ENCODE measurements at places on chromosomes 4 and X.
A peak's percentile ranks its signal among the peaks of the same experiment; 100 is the strongest.

- peak; percentile 82 for DNase-seq
These were observed 802 bp downstream of the BMP2K start for GRCh38 chr4:78776729-78777575.

DNA sequence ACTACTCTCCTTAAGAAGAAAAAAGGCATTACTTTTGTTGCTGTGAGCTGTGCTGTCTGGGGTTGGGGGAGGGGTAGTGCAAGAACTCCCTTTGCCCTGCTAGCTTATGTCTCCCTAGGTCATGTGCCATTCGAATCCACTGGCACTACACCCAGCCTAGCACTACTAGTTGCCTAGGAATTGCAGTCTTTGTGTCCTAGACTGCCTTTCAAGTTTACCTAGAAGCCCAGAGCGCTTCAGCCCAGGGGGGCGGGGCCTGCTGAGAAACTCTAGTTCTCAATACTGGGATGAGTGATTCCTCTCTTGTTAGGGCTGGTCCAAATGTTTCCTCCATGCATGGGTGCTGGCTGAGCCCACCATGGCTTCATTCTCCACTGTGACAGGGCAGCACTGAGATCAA lies 1011.5 kb downstream of the PCDH19 start:
- DNase-seq = peak; percentile 8

GRCh38 chrX:40149286-40150175 lies 51.8 kb upstream of the BCOR start:
- DNase-seq = peak; percentile 46

DNA sequence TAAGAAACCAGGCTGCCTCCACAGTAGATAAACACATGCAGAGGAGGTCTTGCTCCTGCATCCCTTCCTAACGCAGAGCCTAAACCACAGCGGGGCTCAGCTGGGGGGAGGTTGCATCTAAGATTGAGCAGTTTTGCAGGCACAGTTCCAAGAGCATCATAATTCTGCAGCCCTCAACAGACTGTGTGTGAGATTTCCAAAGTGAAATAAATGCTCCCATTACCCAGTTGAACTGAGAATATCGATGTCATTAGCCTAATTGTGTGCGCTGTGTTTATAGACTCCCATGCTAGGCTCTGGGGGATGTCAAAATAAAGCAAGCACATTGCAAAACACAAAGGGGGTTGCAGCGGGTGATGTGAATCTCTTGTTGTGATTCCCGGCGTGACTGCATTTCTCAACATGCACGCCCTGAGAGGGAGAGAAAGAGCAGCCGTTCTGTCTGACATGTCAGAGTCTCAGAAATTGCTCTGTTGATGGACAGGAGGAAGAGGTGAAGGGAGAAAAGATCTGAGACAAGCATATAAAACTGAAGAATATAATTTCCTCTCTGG lies 150.0 kb upstream of the PSAPL1 start:
- DNase-seq = no peak

- DNase-seq = no peak
These were observed 140.3 kb downstream of the FRYL start for GRCh38 chr4:48639807-48640206.

DNA sequence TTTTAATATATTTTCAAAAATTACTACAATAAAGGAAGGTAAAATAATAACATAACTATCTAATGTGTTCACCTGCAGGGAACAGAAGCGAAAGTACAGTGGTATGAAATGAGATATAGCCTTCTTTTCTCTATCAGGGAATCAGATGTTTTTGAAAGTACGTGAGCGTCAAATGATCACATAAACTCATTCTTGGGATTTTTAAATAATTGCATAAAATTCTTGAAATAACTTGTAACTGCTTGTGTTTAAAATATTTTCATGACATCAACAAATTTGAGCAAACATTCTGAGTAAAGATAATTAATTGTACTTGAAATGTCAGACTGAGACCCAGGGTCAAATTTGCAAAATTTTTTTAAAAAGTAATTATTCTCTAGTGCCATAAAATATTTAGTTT lies 193.5 kb upstream of the NEIL3 start:
- DNase-seq = no peak

DNA sequence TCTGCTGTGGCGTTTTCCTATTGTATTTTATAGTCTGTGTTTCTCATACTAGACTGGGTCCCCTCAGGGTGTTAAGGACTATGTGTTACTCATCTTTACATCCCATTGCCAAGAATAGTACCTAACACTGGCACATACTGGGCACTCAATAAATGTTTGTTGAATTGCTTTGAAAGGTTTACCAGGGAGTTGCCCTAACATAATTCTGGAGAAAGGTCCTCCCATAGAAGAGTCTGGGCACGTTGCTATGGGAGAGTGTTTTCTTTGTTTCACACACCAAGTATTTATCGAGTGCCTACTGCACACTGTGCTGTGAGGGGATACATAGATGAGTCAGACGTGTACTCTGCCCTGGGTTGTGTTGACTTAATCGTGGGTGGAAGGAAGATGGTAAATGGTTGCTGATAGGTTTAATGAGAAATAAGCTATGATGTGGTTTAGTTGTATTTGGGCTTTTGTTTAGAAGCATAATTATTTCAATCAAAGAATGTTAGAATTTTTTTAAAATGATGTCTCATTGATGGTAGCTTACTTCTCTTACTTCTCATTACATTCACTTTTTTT lies 42.9 kb downstream of the AFF1 start:
- no peak for DNase-seq

- no peak for DNase-seq
These were observed 118.1 kb upstream of the PRR32 start for GRCh38 chrX:126701380-126701779.

DNA sequence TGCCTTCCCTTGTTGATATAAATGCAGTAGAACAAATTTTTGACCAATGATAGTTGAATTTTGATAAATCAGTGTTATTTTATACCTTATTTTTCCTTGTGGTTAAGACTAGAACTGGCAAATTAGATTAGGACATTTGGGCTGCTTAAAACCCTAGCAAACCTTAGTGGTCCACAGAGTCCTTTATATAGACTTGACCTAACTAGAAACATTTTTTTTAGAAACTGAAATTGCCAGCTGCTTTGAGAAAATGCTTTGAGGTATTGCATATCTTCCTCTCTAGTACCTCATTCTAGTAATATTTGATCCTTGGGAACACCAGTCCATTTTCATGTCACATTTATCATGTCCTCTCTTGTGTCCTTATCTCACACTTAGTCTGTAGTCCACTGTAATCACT lies 580.3 kb downstream of the FSTL5 start:
- no peak for DNase-seq

- no peak for DNase-seq
These were observed 49.8 kb downstream of the GYPA start for GRCh38 chr4:144090744-144091143.

DNA sequence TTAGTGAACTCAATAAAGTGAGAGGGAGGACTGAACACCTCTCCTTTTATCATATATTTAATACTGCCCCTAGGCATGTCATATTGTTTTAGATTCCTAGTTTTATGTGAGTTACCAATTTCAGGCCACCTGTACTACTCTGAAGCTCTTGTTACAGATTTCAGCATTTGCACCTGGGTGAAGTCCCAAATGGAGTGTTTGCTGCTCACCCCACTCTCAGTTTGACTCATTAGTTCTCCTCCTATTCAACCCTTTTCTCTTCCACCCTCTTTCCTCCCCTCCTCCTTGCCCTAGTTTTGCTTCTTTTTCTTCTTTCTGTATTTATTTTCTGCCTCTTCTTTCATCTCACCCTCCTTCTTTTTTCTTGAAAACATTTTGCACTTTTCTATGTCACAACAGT lies 1852.2 kb upstream of the IGFBP7 start:
- no peak for DNase-seq

DNA sequence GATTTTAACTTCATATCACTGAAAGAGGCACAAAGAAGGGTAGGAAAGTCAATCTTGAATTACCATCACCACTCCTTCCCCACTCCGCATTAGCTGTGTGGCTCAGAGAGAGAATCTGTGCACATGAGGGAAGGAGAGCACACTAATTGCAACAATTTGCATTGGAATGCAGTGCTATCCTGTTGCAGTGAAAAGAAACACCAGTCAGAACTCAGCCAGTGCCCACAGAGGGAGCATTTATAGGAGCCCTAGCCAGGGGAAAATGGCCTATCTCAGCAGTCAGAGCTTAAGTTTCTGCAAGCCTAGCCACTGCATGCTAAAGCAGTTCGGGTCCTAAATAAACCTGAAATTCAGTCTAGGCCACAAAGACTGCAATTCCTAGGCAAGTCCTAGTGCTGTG lies 159.4 kb upstream of the AR start:
- peak; percentile 82 for DNase-seq

GRCh38 chrX:16516232-16516876 lies 133.6 kb upstream of the S100G start:
- no peak for DNase-seq

All from ELF-1 (cell line).